ENCODE measurements at places on chromosomes 13 and 19.
A peak's percentile ranks its signal among the peaks of the same experiment; 100 is the strongest.

DNA sequence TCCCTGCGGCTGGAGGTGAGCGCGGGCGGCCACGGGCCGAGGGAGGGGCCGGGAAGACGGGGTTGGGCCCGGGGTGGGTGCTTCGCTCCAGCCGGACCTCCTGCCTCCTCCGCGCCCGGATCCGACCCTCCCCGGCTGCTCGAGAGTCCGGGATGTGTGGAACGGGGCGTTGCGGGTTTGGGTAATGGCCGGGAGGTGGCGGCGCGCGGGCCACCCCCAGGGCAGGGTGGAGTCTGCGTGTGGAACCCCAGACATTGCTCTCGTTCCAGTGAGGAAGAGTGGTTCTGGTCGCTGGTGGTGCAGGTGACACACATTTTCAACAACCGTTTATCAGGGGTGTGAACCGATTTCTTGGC is 38.8 kb downstream of the ARHGEF7 start:
- peak; percentile 44 for DNase-seq

DNA sequence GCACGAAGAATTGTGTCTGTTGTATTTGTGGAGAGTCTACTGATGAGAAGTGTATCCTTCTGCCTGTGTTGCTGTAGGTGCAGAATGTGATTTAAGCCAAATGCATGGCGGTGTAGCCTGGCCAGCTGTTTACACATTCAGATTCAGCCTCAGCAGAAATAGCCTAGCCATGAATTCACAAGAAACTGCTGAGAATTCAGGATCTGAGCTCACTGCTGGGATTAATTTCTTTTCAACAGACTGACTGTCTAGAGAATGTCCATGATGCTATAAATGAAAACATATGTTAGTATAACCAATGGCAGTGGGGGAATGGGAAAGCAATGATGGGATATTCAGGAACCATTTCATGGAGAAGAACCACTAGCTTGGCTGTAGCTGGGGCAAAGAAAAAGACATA is 77.4 kb upstream of the RNF113B start:
- DNase-seq = peak; percentile 93

DNA sequence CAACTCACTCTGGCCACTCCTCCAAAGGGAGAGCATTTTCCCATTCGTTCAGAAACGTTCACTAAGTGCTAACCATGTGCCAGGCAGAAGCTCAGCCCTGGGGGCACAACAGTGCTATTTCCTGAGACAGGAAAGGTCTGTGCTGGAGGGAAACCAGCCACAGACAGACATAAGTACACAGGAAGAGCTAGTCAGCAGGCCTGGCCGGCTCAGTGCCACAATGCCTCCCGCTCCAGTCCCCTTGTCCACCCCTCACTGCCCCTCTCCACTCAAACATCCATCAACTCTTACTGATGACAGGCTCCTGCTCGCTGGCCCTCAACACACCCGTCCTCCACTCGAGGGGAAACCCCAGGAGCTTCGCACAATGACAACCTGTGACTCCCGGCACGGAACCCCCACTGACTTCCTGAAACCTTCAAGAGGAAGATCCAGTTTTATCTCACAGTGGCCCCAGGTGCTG is 11.3 kb upstream of the PLA2G4C start:
- no peak for DNase-seq

- no peak for DNase-seq
Observed at GRCh38 chr19:4991996-4992698, 23.2 kb downstream of the KDM4B start.

GRCh38 chr19:58511353-58512208 is at the start of gene SLC27A5:
Gene SLC27A5 (minus strand): TSS chr19:58511992. CDS start chr19:58511955, 37 bp downstream.
- DNase-seq = no peak

DNA sequence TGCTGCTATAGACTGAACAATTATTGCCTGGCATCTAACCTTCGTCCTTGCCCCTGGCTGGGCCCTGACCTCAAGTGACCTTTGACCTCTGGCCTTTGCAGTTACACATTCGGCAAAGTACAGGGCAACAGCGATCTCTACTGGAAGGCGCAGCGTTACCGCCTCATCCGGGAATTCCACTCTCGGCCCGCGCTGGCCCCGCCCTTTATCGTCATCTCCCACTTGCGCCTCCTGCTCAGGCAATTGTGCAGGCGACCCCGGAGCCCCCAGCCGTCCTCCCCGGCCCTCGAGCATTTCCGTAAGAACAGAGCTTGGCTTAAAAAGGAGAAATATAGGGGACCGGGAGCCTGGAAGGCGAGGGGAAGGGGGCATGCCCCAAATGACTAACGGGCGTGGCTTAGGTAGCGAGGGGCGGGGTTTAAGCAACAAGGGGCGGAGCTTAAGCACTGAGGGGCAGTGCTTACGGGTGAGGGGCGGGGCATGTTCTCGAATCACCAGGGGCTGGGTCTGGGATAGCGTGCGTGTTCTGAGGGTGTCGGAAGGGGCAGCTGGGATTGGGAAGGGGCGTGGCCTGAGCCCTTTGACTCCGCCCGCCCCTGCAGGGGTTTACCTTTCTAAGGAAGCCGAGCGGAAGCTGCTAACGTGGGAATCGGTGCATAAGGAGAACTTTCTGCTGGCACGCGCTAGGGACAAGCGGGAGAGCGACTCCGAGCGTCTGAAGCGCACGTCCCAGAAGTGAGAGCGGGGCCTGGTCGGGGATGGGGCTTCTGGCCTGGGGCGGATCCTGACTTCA is 52.7 kb downstream of the TRPM4 start:
- peak; percentile 43 for DNase-seq

DNA sequence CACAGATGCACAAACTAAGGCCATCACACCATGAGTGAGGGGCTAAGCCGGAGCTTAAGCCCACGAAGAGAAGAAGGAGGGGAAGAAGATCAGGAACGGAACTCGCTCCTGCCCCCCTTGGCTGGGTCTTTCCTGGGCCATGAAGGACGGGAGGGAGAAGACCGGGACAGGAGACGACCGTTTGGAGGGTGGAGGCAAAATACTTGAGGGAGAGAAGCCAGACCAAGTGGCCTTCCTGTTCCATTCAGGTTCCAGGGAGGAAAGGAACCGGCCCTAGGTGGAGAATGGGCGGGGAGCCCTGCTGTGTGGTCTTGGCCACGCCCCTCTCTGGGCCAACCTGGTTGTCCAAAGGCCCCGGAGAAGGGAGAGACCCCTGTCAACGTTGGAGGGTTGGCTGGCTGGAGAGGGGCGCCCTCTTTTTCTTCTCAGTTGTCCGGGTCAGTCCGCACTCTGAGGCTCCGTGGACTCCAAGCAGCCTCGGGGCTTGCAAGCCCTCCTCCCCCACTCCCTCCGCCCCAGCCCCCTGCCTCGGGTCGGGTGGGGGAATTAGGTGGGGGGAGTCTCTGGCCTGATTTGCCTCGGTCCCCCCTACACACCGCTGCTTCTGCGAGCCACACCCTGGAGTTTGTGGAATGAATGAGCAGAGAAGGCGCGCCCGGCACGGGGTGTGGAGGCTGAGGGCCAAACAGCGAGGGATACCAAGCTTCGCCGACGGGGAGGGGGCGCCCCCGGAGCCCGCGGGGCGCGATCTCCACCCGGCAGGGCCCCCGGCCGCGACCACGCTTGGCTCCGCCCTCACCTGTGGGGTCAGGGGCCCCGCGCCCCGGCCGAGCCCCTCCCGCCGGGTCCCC is 757 bp downstream of the FBN3 start:
- DNase-seq = no peak

DNA sequence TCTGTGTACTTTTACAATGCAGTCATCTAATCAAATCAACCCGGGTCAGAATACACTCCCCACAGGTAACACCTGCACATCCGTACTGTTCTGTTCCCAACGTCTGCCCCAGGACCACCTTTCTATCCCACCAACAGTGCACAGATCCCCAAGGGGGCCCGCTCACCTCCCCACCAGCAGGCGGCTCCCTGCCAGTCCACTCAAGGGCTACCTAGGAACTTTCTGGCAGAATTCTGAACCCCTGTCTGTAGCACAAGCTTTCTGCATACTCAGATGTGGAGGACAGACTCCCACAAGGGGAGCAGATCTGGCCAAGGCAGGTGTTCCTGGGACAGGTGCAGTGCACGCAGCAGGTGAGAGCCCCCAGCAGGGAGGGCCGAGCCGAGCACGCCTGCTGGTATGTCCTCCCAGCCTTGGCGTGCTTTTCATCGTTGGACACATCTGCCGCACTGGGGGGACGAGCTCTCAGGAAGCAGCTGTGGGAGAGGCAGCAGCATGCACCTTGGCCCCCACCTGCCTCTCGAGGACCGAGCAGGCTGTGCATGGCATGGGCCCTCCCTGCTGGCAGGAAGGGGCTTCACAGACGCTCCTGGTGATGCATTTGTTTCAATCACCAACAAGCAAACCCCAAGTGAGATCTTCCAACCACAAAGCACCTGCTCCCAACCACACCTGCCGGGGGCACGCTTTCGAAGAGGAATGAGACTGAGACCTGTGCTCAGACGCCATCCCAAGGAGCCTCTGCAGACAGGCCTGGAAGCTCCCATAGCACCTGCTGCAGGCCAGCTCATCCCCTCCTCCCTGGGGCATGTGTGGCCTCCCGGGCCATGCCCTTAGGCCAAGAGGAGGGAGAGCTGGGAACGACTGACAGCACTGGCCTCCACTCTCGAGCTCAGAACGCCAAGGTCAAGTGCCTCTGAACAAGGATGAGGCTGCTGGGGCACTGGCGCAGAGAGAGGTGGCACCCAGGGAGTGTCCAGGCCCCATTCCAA is 35.9 kb downstream of the RAB20 start:
- no peak for DNase-seq

DNA sequence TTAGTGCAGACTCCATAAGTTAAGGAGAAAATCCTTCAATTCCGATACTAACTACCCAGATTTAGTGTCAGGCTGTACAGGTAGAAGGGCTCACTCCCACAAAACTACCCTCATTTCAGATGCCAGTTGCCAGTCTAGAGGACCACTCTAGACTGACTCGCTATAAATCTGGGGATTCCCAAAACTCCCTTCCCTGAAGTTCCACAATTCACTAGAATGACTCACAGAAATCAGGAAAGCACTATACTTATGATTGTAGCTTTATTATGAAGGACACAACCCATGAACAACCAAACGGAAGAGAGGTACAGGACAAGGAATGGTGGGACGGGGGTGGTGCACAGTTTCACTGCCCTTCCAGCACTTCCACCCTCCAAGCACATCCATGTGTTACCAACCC is 321.2 kb downstream of the DIAPH3 start:
- DNase-seq = no peak

- DNase-seq = no peak
Observed at GRCh38 chr19:30254789-30255188, 117.4 kb upstream of the ZNF536 start.

GRCh38 chr13:46830405-46831005 is 33.5 kb upstream of the ESD start:
- DNase-seq = no peak

DNA sequence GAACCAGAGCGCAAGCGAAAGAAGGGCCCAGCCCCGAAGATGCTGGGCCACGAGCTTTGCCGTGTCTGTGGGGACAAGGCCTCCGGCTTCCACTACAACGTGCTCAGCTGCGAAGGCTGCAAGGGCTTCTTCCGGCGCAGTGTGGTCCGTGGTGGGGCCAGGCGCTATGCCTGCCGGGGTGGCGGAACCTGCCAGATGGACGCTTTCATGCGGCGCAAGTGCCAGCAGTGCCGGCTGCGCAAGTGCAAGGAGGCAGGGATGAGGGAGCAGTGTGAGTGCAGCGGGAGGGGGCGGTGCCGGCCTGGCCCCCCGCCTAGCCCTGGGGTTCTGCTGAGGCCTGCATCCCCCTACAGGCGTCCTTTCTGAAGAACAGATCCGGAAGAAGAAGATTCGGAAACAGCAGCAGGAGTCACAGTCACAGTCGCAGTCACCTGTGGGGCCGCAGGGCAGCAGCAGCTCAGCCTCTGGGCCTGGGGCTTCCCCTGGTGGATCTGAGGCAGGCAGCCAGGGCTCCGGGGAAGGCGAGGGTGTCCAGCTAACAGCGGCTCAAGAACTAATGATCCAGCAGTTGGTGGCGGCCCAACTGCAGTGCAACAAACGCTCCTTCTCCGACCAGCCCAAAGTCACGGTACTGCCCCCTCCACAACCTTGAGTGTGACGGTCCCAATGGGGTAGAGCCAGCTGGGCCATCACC is 2.1 kb downstream of the NR1H2 start:
- DNase-seq = no peak

- no peak for DNase-seq
Observed at GRCh38 chr13:27663947-27664346, 42.3 kb downstream of the POLR1D start.

DNA sequence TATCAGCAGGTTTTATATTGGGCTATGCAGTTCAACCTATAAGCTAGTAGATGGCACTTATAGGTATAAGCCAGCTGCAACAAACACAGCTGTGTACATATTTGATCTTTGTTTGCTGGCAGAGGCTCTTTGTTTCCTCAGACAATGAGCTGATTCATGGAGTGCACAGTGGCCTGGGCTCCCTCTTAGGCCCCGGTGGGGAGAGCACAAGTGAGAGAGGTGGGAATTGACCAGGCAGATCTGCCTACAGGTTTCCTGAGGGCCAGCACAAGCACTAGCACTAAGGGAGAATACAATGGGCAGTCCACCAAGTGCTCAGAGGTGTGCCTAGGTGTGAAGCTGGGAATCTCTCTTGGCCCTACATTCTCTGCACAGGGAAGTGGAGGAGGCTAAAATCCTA is 1390.7 kb downstream of the SLITRK5 start:
- DNase-seq = no peak

- peak; percentile 34 for DNase-seq
Observed at GRCh38 chr19:10001899-10002298, 8.4 kb downstream of the COL5A3 start.

DNA sequence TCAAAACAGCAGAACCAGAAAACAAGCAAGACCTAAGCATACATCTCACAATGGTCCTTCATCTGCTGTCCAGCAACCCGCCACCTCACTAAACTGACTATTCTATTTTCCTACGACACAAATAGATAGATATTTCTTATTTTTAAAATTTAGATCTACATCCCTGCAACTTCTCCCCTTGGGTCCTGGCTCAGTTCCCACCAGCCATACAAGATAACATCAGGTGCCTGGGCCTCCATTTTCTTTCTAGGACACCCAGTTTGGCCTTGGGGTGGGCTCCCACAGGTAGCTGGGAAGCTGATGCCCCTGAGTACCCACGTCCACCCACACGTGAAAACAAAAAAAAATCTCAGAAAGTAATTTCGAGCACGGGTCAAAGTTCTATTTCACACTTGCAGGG is 47.6 kb downstream of the TGDS start:
- no peak for DNase-seq

DNA sequence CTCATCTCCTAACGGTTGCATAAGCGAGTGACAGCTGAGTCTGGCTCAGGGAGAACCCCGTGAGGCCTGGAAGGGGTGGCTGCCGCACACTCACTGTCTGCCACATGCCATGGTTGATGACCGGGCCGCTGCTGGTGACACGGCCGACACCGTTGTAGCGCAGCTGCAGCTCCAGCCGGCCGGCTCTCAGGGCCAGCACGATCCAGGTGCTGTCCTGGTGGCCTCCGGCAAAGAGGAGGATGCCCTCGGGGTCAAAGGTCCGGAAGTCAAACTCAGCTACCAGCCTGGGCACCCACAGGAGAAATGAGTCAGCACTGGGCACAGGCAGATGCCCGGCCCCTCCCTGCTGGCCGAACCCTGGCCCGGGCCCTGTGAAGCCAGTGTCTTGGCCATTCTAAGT is 31.7 kb downstream of the GAS6 start:
- no peak for DNase-seq

- no peak for DNase-seq
Observed at GRCh38 chr13:23945612-23946011, 48.3 kb upstream of the C1QTNF9B start.

GRCh38 chr19:41844601-41845000 is at the start of gene LYPD4:
Gene LYPD4 (minus strand): TSS chr19:41844683. CDS start chr19:41839285, 5,398 bp downstream.
- no peak for DNase-seq

All from fibroblast of skin of scalp (primary cell).